Smooth muscle cell of the brain vasculature (primary cell): ENCODE measurements at places on chromosomes 13 and 19.

GRCh38 chr19:9796113-9796773, 22.6 kb downstream of the FBXL12 start:
- DNase-seq, result peak; percentile 89

DNA sequence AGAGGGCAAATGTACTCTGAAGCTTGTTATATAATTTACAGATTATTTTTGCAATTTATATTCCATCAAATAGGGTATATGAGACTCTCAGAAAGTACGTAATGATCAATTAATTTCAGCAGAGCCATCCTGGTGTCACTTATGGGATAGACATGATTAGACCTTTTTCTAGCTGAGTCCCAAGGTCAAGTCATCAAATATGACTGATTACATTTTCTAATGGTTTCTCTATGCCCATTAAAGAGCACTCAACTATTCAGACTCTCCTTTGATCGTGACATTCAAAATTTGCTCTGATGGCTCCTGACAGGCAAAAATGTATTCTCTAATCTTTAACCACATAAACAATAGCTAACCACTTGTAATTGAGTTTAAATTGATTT, 469.2 kb downstream of the COG6 start:
- no peak for DNase-seq

DNA sequence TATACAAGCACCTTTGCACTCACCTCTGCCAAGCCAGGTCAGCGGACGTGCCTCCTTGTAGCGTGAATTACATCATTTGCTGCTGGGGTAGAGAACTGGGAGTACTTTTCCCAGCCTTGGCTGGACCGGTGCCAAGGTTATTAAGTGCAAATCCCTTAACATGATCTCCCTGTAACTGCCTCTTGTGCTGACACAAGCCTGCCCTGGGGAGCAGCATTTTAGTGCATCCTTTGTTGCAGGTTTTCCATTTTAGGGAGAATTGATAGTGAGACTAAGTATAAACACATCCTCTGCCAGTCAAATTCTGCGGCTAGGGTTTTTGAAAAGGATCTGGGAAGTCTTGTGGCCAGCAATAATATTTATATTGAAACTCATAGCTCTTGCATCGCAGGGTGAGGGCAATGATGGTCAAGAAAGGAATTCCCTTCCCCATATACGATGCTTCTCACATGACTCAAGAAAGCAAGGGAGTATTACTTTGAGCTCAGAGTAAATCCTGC, 32.7 kb upstream of the DCLK1 start:
- peak; percentile 98 for DNase-seq

- no peak for DNase-seq
Measured at GRCh38 chr13:94558716-94559115, 37.2 kb downstream of the TGDS start.

- DNase-seq, result no peak
Measured at GRCh38 chr13:110430391-110431336, 123.6 kb downstream of the COL4A2 start.

- peak; percentile 31 for DNase-seq
Measured at GRCh38 chr19:43784981-43785808, 4.4 kb upstream of the KCNN4 start.

DNA sequence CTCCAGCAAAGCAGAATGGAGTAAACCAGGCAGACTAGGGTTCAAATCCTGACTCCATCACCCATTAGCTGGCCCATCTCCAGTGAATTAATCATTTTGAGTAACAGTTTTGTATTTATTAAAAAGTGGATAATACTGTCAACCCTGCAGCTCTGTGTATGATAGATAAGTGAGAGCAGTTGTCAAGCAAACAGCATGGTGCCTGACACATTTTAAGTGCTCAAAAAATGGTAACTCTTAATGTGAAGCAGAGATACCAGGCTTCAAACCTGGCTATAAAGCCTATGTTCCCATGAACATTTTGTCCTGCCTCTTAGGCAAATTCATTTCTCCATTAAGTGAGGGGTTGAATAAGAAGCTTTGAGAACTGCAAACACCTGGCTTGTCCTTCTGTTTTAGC, 409.6 kb downstream of the TBC1D4 start:
- no peak for DNase-seq

DNA sequence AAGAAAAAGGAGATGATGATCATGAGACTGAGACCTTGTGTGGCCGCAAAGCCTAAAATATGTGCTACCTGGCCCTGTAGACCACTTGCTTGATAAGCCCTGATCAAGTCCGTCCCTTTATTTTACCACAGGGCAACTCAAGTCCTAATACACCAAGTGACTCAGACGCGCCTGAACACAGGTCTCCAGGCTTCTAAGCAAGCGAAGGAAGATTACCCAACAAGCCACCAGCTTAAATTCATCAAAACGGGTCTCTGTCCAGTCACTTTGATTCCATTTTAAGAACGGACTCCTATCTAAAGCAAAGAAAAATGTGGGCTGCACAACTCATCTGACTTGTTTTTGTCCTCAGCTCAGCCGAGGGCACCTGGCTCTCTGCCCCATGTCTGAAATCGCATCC, 26.8 kb downstream of the SLC7A1 start:
- no peak for DNase-seq

- DNase-seq, result no peak
Measured at GRCh38 chr19:5940260-5941208, 26.5 kb downstream of the CAPS start.

DNA sequence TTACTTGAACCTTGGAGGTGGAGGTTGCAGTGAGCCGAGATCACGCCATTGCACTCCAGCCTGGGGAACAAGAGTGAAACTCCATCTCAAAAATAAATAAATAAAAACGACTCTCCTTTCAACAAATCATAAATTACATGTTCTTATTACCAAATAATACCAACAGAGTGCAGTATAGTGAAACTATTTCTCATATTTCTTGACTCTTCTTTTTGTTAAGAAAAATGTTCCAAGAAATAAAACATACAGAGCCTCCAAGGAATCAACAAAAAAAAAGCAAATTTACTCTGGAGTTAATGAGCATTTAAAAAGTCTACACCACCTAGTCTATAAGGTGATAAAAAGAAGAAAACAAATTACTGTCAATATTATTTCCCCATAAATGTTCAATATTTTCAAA, 188.8 kb downstream of the KLF12 start:
- DNase-seq, result no peak

DNA sequence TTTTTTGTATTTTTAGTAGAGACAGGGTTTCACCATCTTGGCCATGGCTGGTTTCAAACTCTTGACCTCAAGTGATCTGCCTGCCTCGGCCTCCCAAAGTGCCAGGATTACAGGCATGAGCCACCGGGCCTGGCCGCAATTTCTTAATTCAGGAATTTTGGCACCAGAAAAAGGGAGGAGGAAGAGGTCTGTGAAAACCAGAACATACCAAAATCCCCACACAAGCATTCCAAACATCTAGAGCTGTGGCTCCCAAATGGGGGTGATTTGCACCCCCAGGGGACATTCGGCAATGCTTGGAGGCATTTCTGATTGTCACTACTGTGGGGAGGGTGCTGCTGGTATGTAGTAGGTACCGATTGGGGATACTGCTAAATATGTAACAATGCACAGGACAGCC, 40.2 kb upstream of the ABCC4 start:
- DNase-seq, result no peak

- DNase-seq, result no peak
Measured at GRCh38 chr19:12244370-12244769, 50.3 kb downstream of the ZNF44 start.

DNA sequence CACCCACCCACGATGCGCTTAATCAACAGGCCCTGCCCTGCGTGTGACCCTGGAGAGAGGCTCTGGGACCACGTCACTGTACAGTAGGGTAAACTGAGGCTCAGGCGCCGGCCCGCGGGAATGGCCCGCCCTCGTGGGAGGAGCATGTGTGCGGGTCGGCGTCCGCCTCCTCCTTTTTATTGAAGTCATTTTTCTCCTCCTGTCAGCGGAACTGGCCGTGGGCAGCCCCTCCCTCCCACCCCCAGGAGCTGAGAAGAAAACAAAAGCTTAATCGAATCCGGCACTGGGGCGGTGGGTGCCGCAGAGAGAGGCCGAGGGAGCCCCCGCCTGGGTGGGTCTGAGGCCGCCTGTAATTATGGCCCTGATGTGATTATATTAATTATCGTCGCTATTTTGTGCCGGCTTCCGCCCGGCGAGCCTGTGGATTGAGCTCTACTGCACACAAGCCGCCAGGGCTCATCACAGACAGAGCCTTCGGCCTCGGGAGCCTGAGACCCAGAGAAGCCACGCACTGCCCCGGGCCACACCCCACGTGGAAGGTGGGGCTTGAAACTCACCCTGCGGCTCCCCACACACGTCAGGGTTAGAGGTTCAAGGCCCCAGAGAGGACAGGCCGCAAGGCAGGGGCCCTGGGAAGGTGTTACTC, 7.0 kb downstream of the C2CD4C start:
- DNase-seq, result no peak

GRCh38 chr13:48571126-48571913, 38.4 kb upstream of the RCBTB2 start:
- DNase-seq, result peak; percentile 63

DNA sequence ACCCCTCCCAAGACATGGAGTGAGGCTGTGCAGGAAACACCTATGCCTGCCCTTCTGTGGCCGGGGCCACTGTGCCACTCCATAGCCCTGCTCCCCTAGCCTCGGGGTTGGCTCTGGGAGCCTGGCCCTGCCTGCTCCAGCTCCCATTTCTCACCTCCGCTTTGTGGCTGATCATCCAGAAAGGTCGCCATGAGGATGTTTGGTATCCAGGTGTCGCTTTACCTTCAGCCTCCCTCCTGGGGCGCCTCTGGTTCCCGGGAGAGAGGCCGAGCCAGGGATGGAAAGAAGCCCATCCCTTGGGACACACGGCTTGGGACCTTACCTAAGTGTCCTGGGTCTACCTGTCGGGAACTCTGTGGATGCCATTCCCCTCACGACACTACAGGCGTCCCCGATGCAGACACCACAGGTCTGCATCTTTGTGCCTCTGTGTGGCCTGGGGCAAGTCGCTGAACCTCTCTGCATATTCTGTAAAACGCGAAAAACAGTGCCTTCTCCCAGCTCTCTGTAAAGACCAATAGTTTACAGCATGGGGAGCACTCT, 3.4 kb upstream of the MCF2L start:
- DNase-seq, result no peak

DNA sequence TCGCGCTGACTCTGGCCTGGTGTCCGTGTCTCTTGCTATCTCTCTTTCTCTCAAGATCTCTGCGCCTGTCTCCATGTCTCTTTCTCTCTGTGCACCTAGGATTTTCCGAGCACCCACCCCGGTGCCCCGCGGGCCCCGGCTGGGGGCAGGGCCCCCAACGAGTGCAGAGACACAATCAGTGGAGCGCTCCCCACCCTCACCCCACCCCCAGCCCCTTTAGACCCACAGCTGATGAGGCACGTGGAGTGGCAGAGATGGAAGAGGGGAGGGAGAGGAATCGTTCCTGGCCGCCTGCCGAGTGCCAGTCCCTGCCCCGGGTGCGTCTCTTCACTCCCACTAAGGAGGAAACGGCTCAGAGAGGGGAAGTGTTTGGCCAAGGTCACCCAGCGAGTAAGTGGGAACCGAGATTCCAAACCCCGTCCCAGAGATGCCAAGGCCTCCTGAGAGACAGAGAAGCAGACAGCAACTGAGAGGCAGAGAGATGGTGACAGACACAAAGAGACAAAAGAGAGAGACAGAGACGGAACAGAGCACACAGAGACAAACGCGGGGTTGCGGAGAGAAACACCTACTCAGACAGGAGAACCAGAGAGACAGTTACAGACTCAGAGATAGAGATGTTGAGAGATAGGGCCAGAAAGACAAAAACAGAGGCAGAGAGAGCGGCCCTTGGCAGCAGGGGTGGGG, 626 bp upstream of the BCL3 start:
- no peak for DNase-seq

DNA sequence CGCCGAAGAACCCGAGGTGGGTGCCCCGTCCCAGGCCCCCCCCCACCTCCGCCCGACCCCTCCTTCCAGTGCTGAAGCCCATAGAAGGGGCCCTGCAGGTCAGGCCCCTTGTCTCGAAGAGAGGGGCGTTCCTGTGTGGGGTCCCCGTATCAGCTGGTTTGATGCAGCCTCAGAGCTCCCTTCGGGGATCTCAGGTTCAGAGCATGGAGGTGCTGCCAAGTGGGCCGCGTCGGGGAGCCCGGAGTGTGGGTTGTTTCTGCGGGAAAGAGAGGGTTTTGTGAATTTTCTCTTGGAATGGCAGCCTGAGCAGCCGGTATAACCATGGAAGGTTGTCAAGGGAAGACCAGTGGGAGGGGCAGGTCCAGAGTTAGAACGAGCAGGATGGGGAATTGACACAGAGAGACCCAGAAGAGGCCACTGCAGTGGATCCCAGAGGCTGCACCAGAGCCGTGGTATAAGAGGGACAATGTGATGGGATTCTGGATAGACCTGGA, 384 bp downstream of the TRAPPC2B start:
- no peak for DNase-seq

DNA sequence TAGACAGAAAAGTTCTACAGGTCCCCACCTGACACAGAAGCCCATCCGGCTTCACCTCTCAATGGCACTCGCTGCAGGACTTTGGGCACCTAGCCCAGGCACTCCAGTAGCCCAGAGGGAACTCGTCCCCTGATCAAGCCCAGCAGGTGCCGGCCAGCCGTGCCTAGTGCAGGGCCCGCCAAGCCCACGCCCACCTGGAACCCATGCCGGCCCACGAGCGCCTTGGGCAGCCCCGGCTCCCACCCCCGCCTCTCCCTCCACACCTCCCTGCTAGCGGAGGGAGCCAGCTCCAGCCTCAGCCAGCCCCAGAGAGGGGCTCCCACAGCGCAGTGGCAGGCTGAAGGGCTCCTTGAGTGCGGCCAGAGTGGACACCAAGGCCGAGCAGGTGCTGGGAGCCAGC, 268.8 kb downstream of the SLITRK1 start:
- no peak for DNase-seq

GRCh38 chr13:112001571-112001970, 65.4 kb upstream of the SOX1 start:
- DNase-seq, result no peak

GRCh38 chr13:87669379-87669978, 1.7 kb upstream of the SLITRK5 start:
- no peak for DNase-seq

DNA sequence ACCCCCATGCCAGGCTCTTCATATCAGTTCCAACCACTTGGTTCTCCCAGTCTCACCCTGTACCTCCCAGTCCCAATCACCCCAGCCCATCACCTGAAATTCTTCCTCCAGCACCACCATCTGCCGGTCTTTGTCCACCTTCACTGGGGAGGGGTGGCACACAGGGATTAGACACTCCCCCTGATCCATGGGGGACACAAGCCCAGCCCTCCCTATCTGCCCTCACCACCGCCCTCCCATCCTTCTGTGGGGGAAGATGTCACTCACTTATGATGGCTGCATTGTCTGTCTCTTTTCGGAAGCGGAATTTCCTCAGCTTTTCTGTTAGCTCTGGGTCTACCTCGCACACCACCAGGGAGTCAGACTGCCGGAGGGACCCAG, 685 bp downstream of the GMFG start:
- DNase-seq, result no peak

- no peak for DNase-seq
Measured at GRCh38 chr13:22748866-22749577, 431.8 kb upstream of the SGCG start.

DNA sequence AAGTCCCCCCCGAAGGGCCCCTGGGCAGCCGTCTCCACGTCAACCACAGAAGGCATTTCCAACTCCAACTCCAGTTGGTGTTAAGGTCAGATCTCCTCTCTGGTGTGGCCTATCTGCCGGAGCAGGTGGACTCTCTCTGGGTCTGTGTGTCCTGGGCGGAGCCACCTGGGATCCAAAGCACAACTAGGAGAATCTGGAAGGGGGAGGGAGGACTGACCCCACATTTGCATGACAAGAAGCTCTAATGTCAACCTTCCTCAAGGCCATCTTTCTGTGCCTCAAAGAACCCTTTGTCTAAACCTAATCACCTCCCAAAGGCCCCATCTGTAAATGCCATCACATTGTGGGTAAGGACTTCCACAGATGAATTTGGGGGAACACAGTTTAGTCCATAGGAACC, 381.5 kb downstream of the UQCRFS1 start:
- DNase-seq, result no peak
